ENCODE measurements at places on chromosomes 16 and 17.

- no peak for DNase-seq
Measured at GRCh38 chr17:1109606-1110540, 69.9 kb downstream of the ABR start.

DNA sequence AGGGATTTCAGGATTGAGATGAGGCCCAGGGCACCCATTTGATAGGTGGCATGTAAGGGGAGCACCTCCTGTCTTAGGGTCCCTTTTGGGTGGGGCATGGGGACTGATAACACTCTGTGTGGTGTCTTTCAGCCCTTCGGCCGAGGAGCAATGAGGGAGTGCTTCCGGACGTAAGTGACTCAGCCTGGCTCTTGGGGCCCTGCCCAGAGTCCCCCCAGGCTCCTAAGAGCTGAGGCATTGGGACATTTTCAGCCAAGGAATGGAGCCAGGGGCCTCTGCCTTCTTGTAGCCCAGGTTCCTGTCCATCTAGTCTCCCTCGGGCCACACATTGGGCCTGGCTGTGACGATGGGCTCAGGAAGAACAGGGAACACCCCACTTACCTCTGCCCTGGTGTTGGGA lies 44.4 kb downstream of the EEF2K start:
- no peak for DNase-seq

DNA sequence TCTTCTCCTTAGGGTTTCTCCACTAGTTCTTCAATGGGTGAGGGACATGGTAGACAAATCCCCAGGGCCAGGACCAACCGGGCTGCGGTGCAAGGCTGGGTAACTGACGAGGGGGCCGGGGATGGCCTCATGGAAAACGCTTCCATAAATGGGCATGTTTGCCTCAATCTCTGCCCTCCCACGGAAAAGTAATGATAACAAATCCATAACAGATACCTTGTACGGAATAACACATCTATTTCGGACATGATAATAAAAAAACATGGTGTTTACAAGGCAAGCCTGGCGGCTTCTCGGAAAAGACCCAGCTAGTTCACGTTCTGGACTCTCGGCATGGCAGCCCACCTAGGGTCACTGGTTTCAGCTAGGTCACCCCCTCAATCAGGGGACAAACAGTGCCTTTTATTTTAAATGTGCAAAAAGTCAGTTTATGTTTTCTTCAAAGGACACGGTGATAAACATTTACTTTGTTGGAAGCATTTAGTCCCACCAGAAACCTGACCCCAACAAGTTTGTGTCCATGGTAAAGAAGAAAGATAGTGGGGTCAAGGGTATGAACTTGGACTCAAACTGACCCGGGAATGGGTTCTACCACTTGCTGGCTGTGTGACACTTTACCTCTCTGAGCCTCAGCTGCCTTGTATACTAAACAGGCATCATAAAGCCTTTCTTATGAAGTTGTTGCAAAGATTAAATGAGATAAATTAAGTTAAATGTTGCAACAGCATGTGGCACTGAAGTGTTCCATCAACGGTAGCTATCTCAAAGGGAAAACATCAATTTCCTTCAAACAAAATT lies 1.7 kb downstream of the MYH11 start:
- no peak for DNase-seq

DNA sequence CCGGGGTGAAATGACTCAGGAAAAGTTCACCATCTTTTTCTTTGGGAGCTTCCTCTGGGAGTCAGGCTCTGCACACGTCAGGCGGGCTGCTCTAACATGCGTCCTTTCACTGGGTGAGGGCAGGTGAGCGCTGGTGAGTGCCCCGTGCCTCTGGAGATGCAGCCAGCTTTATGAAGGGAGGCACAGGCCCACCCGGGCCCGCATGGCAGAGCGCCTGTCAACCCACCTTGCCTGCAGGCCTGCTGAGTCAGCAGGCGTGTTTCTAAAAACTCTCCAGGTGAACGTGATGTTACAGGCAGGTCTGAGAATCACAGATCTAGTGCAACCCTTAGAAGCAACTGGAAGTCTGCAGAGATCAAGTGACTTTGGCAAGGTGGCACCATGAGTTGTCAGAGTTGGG lies 18.4 kb downstream of the MAP1LC3B start:
- peak; percentile 11 for DNase-seq

Data from dorsolateral prefrontal cortex (tissue), 122 donors.